ENCODE measurements at places on chromosomes 3 and 15.
A peak's percentile ranks its signal among the peaks of the same experiment; 100 is the strongest.

- DNase-seq: no peak
These were observed 250.0 kb upstream of the PROK2 start for GRCh38 chr3:72034986-72035385.

- no peak for DNase-seq
These were observed 54.8 kb downstream of the MYO9A start for GRCh38 chr15:72063186-72063585.

DNA sequence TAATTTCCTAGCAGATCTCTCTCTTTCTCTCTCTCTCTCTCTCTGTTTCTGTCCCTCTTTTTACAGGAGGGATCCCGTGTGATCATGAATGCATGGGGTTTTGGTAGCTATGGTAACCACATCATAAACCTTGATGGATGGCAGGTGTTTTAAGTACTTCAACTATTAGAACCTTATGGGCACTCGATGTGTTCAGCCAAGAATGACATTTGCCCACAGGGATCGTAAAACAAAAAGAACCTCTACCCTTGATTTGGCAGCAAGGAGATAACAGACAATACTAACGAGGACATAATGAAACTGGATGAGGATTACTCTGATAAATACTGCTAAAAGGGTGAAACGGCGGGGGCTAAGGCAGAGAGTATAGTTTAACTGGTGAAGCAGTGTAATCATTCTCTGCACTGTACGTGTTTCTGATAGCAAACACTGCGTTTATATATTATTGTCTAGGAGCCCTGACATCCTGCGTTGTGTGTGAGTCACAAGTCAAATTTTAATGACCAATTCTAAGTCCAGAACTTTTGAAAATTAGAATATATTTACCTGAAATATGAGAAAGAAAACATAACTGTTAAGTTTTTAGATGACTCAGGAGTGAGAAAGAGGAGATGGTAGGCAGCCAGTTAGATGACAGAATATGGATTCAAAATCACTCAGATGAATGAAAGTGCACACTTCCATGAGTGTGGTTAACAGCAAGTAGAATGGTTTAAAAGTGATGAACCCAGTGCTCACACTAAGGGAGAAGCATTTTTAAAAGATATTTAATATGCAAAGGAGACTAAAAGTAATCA is 80.3 kb downstream of the OTOL1 start:
- DNase-seq: no peak

DNA sequence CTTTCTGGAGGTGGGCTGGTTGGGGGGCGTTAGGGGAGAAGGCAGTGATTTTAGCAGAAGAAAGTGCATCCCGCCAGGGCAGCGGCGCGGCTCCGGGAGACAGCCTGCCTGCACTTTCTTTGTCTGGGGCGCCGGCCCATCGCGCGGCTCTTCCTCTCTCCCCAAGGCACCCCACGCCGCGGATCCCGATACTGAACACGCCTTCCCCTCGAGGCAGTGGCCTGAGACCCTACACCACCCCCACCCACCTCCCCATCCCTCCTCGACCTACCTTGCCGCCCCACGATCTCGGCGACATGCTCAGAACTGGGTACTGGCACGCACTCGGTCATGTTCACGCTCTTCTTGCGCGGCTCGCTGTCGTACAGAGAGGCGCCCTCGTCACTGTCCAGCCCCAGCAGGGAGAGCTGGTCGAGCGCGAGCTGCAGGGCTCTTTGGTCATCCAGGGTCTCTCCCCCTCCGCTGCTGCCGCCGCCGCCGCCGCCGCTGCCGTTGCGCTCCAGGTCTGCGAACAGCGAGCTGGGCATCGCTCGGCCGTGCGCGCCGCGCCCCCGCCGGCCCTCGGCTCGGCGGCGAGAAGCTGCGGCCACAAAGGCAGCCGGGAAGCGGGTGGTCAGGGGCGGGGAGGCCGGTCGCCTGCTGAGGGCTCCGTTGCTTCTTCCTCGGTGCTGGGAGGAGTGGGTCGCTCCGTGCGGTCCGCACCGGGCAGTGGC is 483 bp downstream of the MEX3B start:
- DNase-seq: peak; percentile 33

- peak; percentile 14 for DNase-seq
These were observed 53.7 kb downstream of the SCN11A start for GRCh38 chr3:38998086-38998485.

DNA sequence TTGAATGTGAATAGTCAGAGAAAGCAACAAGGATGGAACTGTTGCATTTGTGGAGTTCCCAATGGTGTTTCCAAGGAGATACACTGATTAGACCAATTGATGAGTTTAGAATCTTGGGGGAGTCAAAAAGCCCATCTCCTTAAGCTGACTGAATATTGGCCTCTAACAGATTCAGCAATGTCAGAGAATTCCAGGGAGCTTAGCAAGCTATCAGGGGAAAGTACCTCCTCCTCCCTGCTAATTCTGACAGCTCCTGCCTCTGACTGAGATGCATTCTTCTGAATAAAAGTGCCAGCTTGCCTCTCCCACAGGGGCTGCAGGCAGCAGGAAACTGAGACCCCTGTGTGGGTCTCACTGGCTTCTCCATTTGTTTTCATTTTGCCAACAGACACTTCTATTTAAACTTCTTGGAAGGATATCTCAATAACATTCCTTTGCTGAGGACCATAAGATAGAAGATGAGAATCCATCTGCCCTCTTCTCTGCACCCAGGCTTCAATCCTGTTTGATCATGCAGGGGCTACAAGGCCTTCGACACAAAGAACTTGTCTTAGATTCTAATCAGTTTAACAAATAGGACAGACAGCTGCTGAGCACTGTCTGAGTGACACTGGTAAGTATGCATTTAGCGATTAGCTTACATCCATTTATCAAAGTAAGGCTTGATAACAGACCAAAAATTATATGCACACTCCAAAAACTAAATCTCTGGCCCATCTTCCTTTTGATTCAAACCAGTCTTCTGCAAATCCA is 1080.8 kb downstream of the TUSC7 start:
- peak; percentile 57 for DNase-seq

- no peak for DNase-seq
These were observed 490.0 kb downstream of the NAALADL2 start for GRCh38 chr3:175349168-175349567.

- no peak for DNase-seq
These were observed 310.2 kb downstream of the TBC1D5 start for GRCh38 chr3:17432236-17432635.

GRCh38 chr3:156383441-156384025 is 171.4 kb downstream of the SSR3 start:
- DNase-seq: no peak

DNA sequence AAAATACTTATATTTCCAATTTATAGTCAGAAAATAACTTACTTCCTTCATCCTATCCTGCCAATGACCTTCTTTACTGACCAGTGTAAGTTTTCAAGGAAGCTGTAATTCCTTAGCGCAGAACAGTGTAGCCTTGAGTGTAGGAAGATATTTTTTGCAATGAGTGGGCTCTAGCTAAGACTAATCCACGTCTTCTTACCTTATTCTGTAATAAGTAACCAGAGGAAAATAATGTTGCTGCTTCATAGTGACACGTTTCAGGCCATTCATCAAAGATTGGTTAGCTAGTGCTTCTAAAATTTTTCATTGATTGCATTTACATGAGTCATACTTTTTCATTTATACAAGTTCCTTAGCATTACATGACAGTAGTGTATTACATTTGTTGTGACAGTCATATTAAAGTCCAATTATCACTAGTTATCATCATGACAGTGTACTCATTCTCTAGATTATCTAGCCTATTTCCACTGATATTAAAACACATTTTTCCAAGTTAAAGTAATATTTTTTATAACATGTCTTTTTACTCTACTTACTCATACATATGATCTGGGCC is 403.8 kb upstream of the EPHA3 start:
- DNase-seq: peak; percentile 25

DNA sequence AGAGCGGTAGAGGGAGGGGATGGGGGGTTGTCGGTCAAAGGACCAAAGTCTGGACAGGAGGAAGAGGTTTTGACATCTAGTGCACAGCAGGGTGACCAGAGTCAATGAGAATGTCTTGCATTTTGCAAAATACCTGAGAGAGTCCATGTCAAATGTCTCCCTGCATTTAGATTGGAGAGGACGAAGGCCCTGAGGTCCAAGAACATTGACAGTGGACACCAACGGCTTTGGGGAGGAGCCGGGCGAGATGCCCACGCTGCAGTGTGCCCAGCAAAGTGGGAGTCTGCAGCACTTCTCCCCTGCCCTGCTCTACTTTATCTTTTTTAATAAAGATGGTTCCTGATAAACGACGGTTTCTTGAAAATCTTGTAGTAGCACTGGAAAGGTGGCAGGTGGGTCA is 67.4 kb upstream of the TAMM41 start:
- no peak for DNase-seq

GRCh38 chr3:60531759-60532158 is 719.5 kb downstream of the FHIT start:
- DNase-seq: no peak

- DNase-seq: no peak
These were observed 22.9 kb upstream of the HRH1 start for GRCh38 chr3:11131371-11131770.

DNA sequence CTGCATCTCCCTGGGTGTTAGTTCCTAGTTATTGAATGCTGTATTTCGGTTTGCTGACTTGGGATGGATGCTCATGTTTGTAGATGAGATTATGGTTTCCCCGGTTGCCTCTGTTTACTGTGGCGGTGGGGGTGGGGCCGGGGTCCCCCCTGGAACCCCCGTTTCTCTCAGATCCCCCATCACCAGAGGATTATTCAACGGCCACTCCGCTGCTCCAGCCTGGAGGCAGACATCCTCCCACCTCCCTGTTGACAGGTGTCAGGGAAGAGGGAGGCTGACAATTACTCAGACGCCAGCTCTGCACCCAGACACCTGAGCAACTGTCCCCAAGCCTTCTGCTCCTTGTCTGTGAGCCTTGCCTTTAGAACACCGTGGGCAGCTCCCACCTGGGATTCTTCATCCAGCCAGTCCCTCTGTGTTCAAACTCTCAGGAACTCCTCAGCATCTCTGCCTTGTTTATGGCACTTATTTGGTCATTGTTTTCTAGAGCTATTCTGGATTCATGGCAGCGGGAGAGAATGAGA is 95.9 kb upstream of the PRR20G start:
- DNase-seq: no peak

GRCh38 chr3:115859002-115859807 is 235.9 kb downstream of the GAP43 start:
- no peak for DNase-seq

GRCh38 chr15:91055548-91056331 is 33.3 kb upstream of the VPS33B start:
- DNase-seq: peak; percentile 49

DNA sequence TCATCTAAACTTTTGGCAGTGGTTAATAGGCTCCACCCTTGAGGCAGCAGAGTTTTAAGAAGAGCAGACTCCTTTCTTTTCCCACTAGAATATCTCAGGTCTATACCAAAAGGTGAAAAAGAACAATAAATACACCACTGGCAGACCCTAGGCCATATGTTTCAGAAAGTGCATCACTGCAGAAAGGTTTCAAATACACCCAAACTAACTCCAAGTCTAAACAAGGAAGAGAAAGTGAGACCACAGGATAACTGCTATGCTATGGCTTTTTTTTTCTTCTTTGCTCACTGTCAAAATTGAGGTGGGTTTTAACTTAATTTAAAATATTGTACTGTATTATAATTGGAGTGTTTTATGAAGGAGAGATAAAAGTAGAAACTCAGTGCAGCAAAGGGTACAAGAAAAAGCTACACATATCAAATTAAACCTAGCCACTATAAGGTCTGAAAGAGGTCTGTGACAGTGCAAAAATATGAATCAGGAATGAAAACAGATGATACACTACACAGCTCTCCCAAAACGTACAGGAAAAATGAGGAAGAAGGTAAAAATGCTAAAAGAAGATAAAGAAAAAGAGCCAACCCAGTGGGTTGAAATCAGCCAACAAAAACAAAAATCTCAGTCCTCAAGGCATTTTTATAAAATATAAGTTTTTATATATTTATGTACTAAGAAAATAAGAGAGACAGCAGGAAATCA is 8.4 kb downstream of the SNX4 start:
- DNase-seq: no peak

- DNase-seq: peak; percentile 98
These were observed 110.1 kb upstream of the TPM1 start for GRCh38 chr15:62932436-62932835.

GRCh38 chr3:52242039-52242438 is 3.1 kb upstream of the TWF2 start:
- DNase-seq: no peak

DNA sequence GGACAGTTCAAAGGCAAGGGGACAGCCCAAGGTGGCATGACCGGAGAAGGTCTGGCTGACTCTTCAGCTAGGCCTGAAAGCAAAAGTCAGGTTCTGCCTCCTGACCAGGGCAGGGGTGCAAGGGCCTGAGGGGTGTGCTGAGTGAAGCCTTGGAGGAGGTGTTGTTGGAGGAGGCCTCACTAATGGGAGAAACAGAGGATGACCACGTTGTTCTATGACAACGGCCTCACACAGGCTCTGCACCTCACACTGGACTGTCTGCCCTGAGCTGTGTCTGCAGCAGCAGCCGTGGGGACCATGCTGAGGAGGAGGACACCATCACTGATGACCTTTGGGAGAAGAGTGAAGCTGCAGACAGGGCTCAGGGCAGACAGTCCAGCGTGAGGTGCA is 116.9 kb upstream of the ABHD17C start:
- DNase-seq: no peak

DNA sequence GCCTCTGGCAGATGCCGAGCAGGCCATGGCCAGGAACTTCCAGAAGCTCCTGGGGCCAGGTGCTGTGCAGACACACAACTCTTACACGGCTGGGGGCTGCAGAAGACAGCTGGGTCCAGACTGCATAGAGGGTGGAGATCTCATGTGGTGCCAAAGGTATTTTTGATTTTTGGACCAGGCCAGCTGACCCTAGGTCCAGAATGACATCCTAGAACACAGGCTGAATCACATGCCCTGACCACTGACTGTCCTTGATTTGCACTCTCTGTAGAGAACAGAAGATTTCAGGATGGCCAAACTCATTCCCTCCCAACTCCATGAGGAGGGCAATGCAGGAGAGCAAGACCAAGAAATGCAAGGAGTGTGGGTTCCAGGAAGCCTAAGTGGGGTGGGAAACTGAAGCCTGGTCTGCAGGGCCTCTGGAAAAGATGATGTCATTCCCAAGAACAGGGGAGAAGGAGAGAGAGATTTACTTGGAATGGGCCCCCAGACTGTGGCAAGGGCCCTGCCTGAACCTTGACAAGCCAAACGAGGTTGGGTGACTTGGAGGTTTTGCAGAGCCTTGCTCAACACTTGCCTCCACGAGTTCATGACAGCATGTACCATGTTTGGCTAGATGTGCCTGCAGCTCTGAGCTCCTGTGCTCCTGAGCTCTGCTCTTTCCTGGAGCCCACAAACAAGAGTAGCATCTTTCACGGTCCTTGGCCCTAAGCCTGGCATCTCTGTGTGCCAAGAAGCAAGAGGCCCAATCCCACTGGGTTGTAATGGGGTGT is 38.5 kb upstream of the CTSH start:
- DNase-seq: no peak

GRCh38 chr3:53495520-53496391 is 1.3 kb downstream of the CACNA1D start:
- no peak for DNase-seq

All from fibroblast of upper back skin (primary cell).